ENCODE measurements at places on chromosomes 5 and 9.

DNA sequence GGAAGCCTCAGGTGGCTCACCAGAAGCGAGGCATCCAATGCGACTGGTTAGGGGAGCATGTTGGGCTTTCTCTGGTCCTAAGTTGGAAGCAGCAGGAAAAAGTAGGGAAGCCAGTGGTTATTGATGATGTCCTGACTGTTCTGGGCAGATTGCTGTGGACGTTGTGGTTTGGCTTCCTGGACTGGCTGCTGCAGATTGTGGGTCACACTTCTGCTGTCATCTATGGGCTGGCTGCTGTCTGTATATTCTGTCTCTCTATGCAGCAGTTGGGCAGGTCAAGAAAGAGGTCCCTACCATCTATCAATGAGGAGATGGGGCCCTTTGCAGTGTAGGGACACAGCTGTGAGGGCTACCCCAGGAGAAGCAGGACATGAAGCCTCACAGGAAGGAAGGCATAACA lies 13.5 kb upstream of the MARCHF6 start:
- DNase-seq: no peak

DNA sequence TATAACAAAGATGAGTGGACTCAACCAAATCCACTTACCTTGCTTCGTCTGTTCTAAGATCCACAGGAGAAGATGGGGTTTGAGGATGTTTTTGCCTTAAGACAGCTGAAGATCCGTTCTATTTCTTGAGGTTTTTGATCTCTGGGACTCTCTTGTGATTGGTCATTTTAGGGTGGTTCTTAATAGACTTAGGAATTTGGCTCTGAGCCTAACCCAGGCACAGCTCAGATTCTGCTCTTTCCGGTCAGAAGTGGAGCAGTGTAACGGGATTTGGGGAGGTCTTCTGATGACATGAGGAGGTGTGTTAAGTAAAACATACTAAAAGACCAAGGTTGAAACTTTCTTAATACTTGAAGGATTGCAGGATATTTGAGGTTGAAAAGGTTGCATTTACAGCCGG lies 166.9 kb downstream of the DMRT2 start:
- no peak for DNase-seq

GRCh38 chr5:775961-776861 lies 8.3 kb downstream of the ZDHHC11B start:
- DNase-seq: no peak

DNA sequence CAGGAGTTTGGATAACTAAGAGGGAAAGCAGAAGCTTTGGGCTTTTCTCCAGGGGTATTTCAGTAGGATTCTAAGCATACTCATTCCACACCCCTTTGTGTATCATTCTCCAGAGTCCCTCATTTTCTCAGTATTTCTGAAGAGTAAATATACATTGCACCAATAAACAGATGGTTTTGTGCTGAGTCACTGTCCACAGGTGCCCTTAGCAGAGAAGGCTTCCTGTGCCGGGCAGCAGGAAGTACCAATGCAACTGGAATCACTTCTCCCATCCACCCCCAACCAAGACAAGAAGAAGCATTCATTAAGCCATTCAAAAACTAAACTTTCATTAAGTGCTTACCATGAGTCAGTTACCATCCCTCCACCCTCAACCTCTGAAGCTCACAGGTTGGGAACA lies 3.6 kb upstream of the CCNJL start:
- DNase-seq: no peak

DNA sequence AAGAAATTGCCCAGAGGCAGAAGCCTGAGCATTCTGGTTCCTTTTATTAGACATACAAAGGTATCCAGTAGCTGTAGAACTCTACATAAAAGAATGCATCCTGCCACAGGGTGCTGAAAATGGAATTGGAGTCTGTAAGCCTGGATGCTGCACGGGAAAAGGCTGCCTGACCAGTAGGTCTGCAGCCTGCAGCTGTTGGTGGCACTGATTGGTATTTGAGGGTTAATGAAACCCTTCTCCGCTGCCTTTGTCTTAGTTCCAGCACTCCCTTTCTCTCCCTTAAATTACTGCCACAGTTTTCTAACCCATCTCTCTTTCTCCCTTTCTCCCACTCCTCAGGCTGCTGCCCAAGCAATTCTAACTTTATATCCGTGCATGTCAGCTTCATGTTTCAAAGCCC lies 64.7 kb downstream of the BRINP1 start:
- DNase-seq: no peak

- DNase-seq: no peak
Observed at GRCh38 chr5:159916841-159917761, 819 bp downstream of the ADRA1B start.

- no peak for DNase-seq
Observed at GRCh38 chr5:1410156-1411014, 34.9 kb downstream of the SLC6A3 start.

DNA sequence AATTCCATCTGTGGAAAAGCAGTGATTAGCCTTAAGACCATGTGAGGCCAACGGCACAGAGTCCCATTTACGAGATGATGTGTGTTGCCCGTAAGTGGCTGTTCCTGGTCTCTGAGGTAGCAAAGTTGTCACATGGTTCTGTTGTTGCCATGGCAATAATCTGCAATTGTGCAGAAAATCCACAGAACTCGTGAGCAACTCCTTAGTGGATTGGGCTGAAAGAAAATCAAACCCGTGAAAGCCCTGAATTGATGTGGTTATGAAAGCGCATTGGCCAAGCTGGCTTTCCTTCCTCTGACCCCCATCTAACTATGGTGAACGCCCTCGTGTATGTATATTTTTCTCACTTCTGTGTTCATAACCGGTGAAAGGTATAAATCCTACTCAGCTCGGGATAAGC lies 614.7 kb downstream of the EBF1 start:
- no peak for DNase-seq

DNA sequence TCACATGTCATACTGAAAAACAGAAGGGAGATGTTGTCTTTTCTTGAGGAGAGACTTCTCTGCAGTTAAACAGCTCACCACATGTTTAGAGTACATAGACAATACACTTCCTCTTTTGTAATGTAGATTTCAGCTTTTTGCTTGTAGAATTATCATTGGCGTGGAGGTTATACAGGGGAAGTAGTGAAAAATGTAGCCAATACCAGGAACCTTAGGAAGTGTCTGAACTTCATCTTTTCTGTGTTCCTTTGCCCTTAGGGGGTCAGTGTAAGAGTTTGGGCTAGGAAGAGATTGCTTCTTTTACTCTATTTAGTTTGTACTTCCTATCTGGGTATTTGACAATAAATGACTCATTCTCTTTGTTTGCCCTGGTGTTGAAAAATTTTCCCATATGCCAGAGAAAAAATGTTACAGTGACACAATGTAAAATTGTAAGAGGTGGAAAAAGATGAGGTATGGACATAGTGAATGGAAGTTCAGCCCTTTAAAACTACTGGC lies 21.0 kb upstream of the CDKN2B start:
- DNase-seq: no peak

DNA sequence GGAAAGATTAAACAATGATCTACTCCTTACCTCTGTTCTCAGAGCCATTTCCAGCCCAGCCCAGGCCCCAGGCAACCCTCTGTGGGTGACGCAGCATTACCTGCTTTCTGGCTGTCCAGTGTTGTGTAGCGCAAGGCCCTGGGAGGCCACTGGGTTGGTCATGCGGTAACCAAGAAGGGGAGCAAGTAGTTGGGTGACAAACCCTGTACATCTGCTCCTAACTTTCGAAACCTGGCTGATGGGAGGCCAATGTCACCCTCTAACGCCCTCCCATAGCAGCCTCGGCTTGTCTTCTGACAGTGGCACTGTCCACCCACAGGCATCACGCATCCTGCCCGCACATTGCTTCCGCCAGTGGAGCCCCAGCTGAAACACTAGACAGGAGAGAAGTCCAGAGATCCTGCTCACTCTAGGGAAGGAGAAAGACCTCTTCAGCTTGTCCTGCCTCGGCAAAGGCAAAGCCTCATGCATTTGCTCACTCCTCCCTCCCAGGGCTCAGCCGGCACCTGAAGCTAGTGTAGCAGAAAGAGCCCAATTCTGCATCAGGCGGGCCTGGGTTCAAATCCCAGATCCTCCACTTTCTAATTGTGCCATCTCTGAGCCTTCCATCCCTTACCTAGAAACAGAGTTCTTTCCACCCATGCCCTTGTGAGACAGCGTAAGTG lies 94.6 kb downstream of the ADAMTS2 start:
- no peak for DNase-seq

- DNase-seq: no peak
Observed at GRCh38 chr5:143141652-143142051, 261.8 kb downstream of the NR3C1 start.

DNA sequence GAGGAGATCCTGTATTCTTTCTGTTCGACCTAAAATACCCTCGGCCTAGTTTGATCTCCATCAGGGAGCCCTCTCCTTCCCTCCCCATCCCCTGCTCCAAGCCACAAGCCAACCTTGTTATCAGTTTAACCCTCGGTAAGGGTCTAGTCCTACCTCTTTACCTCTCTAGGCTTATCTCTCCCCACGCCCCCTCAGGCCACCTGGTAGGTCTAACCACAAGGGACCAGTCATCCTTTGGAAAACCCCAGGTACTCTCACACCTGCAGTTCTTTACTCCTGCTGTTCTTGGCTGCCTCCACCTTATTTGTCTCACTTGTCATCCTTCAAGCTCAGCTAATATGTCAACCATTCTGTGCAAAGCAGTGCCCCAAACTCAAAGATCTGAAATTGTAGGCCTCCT lies 78.7 kb downstream of the RAD23B start:
- DNase-seq: no peak

- DNase-seq: no peak
Observed at GRCh38 chr5:67182301-67182790, 14.3 kb downstream of the CD180 start.
